Lung (tissue), 17 donors: ENCODE measurements at places on chromosomes 16 and 17.

- no peak for DNase-seq
Measured at GRCh38 chr17:43224146-43224705, 4.2 kb downstream of the CCDC200 start.

DNA sequence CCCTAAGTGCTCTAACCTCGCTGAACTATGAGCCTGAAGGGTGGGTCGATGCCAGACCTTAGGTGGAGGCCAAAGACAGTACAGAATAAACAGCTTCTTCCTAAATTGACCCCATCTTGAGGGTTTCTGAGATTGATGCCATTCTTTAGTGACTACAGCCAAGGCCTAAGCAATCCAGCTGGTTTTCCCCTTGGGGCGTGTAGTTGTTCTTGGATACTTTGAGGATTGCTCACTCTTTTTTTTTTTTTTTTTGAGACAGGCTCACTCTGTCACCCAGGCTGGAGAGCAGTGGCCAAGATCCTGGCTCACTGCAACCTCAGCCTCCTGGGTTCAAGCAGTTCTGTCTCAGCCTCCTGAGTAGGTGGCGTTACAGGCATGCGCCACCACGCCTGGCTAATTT is 2.0 kb downstream of the OVCA2 start:
- DNase-seq: no peak

GRCh38 chr17:56313201-56313600 is 159.9 kb downstream of the ANKFN1 start:
- no peak for DNase-seq

- DNase-seq: peak; percentile 75
Measured at GRCh38 chr16:70746040-70746707, 54.8 kb downstream of the VAC14 start.

DNA sequence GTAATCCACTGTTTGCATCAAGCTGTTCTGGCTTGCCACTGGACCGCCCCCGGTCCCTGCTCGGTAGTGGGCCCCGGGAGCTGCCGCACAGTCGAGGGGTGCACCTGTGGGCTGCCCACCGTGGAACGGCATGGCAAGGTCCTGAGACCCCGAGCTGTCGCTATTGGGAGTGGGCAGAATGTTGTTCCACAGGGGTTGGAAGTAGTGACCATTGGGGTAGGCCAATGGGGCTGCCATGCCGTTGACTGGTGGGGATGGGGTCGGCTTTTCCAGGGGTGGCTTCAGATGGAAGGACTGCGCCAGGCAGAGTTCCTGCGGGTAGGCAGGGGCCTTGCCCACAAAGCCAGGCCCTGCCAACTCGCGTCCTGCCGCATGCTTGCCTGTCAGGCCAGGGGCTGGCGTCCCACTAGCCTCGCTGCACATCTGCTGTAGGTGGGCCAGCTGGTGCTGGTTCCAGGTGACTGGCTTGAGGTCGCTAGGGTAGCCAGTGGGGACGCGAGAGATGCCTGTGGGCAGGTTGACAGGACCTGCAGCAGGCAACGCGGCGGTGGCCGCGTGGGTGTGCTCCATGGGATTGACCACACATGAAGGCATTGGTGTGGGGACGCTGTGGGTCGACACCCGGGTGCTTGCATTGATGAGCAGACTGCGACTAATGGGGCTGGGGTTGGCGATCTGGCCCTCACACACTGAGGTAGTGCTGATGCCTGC is 14.8 kb downstream of the TRAF4 start:
- DNase-seq: no peak

DNA sequence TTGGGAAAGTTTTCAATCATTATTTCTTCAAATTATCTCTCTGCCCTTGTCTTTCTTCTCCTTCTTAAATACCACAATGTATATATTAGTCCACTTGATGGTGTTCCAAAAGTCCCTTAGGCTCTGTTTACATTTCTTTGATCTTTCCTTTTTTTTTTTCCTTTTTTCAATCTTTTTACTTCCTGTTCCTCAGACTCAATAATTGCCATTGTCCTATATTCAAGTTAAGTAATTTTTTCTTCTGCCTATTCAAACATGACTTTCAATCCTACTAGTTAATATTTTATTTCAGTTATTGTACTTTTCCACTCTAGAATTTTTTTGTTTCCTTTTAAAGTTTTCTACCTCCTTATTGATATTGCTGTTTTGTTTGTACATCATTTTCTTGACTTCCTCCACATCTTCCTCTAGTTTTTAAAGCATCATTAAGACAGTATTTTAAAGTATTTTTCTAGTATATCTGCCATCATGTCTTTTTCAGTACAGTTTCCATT is 15.8 kb upstream of the UQCRC2 start:
- no peak for DNase-seq

GRCh38 chr16:67082891-67083290 is 26.9 kb upstream of the PHAF1 start:
- no peak for DNase-seq

GRCh38 chr16:81094771-81095251 is 1.4 kb downstream of the GCSH start:
- peak; percentile 87 for DNase-seq

DNA sequence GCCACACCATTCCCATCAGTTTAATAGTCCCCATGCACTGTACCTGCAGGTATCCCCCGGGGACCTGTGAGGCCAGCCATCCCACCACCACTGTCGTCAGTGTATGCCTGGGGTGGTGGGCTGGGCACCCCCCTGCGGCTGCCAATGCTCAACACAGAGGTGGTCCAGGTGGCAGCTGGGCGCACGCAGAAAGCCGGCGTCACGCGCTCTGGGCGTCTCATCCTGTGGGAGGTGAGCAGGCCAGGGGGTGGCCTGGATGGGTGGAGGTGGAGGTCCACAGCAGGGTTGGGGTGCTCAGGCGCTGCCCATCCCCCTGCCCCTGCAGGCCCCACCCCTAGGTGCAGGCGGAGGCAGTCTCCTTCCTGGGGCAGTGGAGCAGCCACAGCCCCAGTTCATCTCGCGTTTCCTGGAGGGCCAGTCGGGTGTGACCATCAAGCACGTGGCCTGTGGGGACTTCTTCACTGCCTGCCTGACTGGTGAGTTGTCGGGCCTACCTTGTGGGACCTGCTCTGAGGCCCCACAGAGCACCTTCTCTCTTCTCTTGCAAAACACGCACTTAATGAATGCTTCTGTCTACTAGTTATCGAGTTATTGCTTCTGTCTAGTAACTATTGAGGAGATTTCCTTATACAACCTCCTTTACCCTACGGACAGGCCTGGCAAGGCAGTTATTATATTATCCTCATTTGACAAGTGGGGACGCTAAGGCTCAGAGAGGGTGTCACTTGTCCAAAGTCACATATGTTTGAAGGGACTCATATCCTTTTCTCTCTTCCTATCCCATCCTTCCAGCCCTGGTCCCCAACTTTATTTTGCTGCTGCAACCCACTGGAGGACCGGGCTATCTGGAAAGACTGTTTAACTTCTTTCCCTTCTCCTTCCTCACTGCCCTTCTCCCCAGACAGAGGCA is 5.8 kb upstream of the TRAF4 start:
- DNase-seq: no peak

- DNase-seq: peak; percentile 77
Measured at GRCh38 chr17:79991140-79991923, 44.3 kb downstream of the TBC1D16 start.

GRCh38 chr17:70905796-70906195 is 736.5 kb downstream of the KCNJ2 start:
- peak; percentile 29 for DNase-seq

DNA sequence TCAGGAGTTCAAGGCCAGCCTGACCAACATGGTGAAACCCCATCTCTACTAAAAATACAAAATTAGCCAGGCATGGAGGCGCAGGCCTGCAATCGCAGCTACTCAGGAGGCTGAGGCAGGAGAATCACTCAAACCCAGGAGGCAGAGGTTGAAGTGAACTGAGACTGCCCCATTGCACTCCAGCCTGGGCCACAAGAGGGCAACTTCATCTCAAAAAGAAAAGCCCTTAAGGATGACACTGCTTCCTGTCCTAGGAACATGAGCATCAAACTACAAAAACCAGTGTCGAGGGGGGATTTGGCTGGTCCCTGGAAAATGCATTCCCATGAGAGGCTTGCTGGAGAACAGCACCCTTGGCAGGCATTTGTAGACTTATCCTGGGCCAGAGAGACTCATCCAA is 449.5 kb upstream of the PSMD7 start:
- DNase-seq: no peak

DNA sequence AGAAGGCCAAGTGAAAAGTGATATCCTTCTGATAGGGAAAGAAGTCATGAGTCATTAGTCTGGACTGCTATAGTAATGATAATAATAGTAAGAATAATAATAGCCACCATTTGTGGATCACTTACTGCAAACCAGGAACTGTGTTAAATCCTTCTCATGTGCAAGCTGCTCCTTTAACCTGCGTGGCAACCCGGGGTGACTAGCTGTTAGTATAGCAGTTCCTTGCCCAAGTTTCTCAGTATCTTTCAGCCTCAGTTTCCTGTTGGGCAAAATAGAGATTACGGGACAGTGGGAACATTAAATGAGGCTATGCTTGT is 129.5 kb downstream of the CDH13 start:
- DNase-seq: no peak

GRCh38 chr17:63140255-63140654 is 174.2 kb downstream of the TANC2 start:
- peak; percentile 26 for DNase-seq

- no peak for DNase-seq
Measured at GRCh38 chr16:81495321-81496234, 51.0 kb downstream of the CMIP start.

GRCh38 chr16:73052576-73052975 is 4.6 kb upstream of the ZFHX3 start:
- DNase-seq: peak; percentile 61

GRCh38 chr17:67689534-67690177 is 28.1 kb upstream of the NOL11 start:
- peak; percentile 84 for DNase-seq

- no peak for DNase-seq
Measured at GRCh38 chr17:53227111-53227510, 595.6 kb upstream of the KIF2B start.

- no peak for DNase-seq
Measured at GRCh38 chr17:61457226-61457983, 5.2 kb downstream of the TBX4 start.

GRCh38 chr17:83186226-83186625 is 106.8 kb downstream of the METRNL start:
- peak; percentile 67 for DNase-seq

DNA sequence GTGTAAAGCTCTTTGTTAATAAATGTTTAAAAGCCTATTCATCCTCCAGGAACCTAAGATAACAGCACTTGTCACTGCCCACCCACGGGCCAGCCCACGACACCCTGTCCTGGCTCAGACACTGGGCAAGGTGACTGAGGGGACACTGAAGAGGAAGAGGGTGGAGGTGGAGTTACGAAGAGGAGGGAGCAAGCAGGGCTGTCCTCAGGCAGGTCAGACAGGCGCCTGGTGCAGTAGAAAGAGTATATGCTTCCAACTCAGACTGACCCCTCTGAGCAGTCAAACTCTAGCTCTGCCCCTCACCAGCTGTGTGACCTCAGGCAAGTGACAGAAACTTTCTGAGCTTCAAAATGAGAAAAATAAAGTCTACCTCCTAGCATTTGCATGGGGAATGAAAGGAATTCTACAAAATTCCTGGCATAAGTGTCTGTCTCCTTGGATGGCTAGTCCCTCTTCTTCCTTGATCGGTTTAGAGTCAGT is 22.8 kb downstream of the TEX2 start:
- peak; percentile 31 for DNase-seq

DNA sequence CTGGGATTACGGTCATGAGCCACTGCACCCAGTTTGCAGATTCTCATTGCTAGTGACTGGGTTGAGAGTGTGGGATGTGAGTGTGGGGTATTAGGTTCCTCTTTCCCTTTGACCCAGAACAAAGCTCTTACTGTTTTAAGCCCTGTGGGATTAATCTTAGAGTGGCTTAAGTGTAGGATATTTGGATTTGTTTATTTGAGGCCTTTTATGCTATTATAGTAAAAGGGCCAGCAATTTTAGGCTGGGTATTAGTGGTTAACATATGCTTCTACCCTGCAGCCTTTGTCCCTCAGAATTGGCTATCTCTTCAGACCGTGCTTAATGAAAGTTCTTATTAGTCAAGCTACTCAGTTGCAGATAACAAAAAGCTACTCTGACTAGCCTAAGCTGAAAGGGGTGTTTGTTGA is 3.2 kb downstream of the SGF29 start:
- DNase-seq: no peak

GRCh38 chr17:80283116-80283852 is 22.6 kb downstream of the RNF213 start:
- DNase-seq: no peak

DNA sequence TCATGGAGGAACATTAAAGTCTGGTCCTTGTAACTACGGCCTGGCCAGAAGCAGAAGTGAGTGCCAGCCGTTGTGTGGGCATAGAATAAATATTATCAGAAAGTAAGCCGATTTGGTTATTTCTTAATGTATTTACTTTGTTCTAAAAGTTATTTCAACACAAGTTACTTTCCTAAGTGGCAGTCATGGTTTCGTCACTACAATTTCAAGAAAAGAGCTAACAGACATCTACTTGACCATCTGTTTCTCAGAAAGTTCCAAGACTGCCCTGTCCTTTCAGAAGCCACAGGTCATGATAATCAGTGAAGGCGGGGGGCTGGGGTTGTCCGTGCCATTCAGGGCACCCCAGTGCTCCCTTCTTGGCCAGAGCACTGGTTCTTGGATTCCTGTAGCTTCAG is 14.9 kb upstream of the FASN start:
- DNase-seq: no peak

- no peak for DNase-seq
Measured at GRCh38 chr17:79622776-79623175, 11.9 kb upstream of the RBFOX3 start.

- DNase-seq: no peak
Measured at GRCh38 chr17:79930877-79931816, 91.9 kb upstream of the CBX4 start.

DNA sequence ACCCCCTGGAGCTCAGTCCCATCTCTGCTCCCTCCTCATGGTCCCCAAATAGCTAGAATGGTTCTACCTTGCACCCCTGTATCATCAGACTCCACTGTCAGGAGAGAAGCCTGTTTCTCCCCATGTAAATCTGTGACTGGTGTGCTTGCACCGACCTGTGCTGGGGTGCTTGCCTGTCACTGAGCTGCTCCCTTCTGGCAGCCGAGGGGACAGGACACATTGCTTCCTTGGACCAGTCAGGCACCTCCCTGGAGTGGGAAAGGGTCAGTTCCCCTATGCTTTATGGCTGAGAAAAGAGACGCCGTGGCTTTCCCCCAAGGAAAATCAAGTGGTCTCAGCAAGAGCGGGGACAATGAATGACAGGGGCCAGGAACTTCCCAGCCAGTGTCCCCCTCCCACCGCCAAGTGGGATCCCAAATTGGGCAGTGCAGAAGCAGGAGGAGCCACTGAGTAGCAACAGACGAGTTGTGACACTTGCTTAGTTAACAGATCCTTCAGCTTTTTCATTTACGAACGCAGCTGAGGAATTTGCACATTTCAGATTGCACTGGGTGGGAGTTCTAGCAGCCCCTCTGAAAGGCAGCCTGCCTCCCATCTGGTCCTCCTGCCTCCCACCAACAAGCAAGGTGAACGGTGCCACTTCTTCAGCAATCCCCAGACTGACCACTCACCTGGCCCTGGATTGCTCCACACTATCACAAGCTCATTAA is 156.4 kb downstream of the KATNIP start:
- no peak for DNase-seq
